Activated naive CD4-positive, alpha-beta T cell treated with anti-CD3 and anti-CD28 coated beads, Interleukin-2, amount 50 U/mL, for 72 hours (primary cell): ENCODE measurements at places on chromosomes 13 and 19. TPM values are rescaled to one million over a fixed set of nuclear protein-coding genes. Genes with fewer than 3 reads are reported as not detected.
A peak's percentile ranks its signal among the peaks of the same experiment; 100 is the strongest.

KIRREL2 gene
- 1.2 TPM for total RNA-seq

RAB4B gene
- total RNA-seq: 42.8 TPM

KANK2 gene
- total RNA-seq: 5.5 TPM

ZNF628 gene
- 14.2 TPM for total RNA-seq

TJP3 gene
- 6.3 TPM for total RNA-seq

FCER2 gene
- total RNA-seq: 0.57 TPM

GRCh38 chr19:39506944-39507714 lies 7.8 kb upstream of the SELENOV start:
- no peak for DNase-seq

- no peak for DNase-seq
These were observed 2.0 kb downstream of the ZNF57 start for GRCh38 chr19:2902590-2903218.

DNA sequence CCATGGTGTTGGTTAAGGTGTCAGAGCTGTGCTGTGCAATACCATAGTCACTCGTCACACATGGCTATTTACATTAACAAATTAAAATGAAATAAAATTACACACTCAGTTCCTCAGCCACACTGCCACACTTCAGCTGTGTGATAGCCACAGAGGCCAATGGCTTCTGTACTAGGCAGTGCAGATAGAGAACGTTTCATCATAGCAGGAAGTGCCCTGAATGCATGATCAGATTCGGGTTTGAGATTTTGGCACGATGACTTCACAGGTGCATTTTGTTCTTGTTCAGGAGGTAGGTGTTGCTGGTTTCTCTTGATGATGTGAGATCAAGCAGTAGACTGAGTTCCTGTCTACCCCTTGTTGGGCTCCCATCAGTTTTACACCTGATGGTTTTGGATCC lies 6.5 kb downstream of the ARMC6 start:
- DNase-seq: no peak

DNA sequence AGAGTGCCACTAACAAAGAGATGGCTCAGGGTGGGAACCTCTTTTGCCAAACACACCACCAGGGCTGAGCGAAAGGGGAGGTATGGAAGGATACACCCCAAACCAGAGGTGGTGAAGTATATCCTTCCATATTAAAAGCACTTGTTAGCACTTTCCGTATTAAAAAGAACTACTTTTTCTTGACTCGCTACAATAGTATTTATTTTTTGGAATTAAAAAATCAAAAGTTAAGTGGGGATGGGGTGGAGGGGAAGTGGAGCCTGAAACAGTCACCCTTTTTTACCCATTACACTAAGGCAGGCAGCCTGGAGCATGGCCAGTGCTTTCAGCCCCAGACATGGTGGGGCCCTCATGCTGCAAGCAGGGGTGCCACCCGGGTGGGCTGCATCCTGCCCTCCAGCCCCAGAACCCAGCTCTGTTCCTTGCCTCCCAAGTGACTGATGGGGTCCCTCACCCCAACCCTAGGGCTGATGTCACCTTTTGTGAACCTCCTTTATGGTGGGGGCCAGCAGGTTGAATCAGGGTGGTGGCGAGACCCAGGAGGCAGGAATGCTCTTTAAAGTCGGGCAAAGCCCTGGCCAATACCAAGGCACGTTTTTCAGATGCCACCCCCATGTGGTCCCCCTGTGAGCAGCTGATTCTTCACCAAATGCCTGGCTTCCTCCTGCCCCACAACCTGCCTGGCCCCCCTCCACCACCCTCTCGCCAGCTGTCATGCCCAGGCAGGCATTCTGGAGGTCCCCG lies 31.0 kb downstream of the LYL1 start:
- DNase-seq: no peak

- no peak for DNase-seq
These were observed 201.9 kb upstream of the SOX1 start for GRCh38 chr13:111865046-111865445.

GRCh38 chr13:34466301-34466700 lies 475.8 kb upstream of the NBEA start:
- no peak for DNase-seq

DNA sequence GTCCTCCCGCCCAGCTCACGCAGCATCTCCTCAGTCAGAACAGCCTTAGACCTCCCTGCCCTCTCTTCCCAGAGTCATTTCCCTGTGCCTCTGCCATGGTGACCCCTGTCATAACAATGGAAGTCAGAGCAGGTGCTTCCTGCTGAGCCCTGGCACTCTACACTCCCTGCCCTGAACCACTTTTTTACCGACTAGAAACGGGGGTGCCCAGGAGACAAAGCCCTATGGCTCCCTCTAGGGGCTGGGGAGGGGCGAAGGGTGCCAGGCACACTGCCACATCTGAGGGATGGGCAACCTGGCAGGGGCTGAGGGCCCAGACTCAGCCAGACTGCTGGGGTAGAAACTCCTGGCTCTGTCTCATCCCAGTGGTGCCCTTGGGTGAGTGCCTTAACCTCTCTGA lies 16.4 kb downstream of the ZNF574 start:
- peak; percentile 56 for DNase-seq

GRCh38 chr19:35320065-35320713 lies 8.8 kb upstream of the CD22 start:
- DNase-seq: no peak

GRCh38 chr13:33496336-33496735 lies 210.8 kb upstream of the STARD13 start:
- DNase-seq: no peak

GRCh38 chr19:57192077-57192420 lies 749 bp downstream of the ZNF264 start:
- no peak for DNase-seq

GRCh38 chr19:55216461-55217198 lies 7.3 kb upstream of the PTPRH start:
- DNase-seq: peak; percentile 61

GRCh38 chr19:28208745-28209144 lies 1004.2 kb downstream of the UQCRFS1 start:
- DNase-seq: no peak

- no peak for DNase-seq
These were observed 27.7 kb downstream of the GADD45B start for GRCh38 chr19:2503521-2504109.

DNA sequence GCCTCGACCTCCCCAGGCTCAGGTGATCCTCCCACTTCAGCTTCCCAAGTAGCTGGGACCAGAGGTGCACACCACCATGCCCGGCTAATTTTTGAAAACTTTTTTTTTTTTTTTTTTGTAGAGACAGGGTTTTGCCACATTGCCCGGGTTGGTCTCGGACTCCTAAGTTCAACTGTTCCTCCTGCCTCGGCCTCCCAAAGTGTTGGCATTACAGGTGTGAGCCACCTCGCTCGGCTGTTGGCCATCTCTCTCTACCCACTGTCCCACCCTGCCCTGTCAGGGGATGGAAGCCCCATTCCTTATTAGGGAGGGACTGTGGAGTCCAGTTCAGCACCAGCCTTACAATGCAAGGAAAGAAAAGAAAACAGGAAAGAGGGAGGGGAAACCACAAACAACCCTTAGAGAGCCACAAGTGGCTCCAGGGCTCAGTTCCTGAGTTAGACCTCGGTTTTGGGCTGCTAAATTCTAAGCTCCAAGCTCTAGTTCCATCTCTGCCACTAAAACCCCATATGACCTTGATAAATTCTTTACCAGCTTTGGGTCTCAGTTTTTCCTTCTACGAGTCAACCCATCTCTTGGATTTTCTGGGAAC lies 31.7 kb downstream of the ACTL9 start:
- no peak for DNase-seq

GRCh38 chr13:46296115-46296822 lies 84.5 kb downstream of the LRRC63 start:
- DNase-seq: no peak

DNA sequence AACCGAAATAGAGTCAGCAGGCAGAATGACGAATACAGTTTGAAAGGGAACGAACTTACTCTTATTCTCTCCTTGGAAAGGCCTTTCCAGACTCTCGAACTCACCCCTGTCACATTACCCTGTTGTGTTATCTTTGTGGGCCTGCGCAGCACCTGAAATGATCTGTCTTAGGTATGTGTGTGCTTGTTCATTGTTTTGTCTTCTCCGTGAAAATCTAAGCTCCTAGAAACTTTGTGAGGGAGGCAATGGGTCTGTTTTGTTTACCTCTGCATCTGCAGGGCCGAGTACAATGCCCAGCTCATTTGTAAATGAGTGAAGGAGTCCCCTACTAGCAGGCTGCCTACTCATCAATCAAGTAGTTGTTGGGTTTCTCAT lies 19.6 kb downstream of the HMGB1 start:
- DNase-seq: no peak

DNA sequence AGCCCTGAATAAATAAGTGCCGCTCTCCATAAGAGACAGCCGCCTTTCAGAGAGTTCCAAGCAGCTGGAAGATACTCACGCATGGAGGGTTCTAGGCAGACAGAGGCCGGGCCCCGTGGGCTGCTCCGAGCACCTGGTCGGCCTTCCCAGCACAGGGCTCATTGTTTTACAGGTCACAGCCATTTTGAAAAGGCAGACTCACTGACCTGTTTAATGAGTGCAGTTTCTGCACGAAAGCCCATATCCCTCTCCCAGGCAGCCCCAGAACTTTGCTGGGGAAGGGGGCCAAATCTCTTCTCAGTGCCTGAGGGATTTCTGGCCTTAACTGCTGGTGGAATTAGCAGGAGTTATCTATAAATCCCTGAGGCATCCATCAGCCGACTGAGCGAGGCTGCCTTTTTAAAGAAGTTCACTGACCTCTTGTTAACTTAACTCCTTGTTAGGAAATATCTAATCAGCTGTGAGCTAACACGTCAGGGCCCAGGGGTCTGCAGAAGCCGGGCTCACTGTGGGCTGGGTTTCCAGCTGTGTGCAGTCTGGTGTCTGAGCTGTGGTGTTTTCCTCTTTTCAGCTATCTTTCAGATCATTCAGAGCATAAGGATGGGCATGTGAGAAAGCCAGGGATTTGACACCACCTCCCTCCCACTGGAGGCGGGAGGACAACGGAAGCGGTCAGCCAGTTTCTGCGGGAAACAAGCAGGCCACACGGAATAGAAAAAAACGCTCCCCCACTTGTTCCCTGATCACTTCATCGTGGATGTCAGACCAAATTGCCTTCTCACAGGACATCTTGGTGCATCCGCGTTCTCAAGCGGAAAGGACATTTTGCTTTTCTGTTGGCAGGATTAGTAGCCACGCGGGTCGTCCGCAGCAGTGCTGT lies 23.3 kb downstream of the SERP2 start:
- no peak for DNase-seq

- DNase-seq: peak; percentile 16
These were observed 1.4 kb downstream of the FZR1 start for GRCh38 chr19:3507371-3508120.
